ENCODE measurements at places on chromosomes 12 and 14.
A peak's percentile ranks its signal among the peaks of the same experiment; 100 is the strongest.

- DNase-seq, result peak; percentile 77
Measured at GRCh38 chr12:92899386-92900001, 29.6 kb downstream of the EEA1 start.

DNA sequence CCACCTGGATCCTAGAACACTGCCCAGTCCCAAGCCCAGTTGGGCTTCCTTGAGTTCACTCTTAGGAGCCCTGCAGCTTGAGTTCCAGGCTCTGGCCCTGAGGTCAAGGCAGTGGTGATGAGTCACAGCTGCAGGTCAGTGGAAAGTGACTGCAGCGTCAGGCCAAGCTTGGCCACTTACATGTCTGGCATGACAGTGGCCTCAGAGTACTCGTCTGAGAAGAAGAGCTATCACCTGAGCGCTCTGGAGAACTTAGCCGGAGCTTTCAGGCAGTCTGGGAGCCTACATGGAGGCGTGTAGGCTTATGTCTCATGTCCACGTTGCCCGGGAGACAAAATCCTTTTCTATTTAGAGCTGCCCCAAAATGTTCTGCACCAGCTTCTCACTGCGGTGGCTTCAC, 75.6 kb downstream of the ARL6IP4 start:
- DNase-seq, result no peak

DNA sequence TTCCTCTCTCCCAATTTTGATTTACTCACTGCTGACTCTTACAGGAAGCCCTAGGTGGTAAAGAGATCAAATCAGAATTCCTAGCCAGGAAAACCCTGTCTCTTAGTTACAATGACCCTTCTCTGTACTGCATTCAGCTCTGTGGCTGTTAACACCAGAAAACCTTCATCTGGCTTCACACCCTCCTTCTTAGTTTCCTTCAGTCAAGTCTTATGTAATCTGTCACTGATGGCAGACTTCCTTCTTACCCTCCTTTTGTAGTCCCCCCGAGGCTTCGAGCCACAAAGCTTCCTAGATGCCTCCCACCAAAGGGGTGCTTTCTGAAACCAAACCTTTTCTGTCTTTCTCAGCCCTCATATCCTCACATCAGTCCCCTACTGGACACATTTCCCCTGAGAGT, 16.5 kb downstream of the NGDN start:
- DNase-seq, result no peak

DNA sequence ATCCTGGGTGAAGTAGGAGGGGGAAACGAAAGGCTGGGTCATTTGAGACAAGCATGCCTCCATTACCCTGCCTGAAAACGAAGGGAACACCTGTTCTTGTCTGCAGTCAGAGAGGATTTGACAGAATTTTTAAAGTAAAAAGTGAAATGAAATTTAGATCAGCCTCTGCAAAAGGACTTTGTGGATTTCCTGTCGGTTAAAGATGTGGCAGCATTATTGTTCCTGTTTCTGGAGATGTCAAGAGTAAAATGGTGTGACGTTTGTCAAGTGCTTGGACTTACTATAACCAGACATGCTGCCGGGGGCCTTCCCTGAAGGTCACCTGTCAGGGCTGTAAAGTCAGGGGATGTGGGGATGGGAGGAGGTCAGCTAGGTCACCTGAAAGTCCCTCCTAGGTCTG, 32.0 kb downstream of the NRXN3 start:
- DNase-seq, result no peak

DNA sequence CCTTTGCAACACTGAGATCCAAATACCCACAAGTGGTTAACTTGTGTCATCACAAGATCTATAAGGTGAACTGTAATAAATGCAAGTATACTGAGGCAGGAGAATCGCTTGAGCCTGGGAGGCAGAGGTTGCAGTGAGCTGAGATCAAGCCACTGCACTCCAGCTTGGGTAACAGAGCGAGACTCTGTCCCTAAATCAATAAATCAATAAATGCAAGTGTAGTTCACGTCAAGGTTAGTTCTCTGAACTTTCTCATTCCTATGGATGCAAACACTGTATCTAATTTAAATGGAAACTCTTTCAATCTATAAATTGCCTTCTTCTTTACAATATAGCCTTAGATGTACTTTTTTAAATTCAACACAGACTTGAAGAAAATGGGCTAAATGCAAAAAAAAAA, 3.2 kb downstream of the MAGOHB start:
- DNase-seq, result no peak

GRCh38 chr14:20631023-20631879, 10.2 kb downstream of the OR6S1 start:
- DNase-seq, result peak; percentile 26

Data from muscle of arm (tissue), 14 donors.